ENCODE measurements at places on chromosomes 7 and 10.

DNA sequence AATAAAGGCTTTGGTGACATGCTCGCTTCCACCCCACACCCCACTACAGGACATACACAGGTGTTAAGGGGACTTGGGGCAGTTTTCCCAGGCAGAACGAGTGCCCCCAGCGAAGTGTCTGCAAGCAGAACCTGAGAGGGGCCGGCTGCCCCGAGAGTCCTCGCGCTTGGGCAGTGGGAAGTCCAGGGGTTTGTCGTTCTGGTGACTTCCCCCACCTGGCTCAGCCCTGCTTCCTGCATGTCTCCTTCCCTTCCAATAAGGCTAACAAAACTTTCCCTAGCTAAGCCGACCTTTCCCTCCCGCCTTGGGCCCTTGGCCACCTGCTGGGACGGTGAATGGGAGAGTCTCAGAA is 916 bp downstream of the VWA2 start:
- peak; percentile 8 for DNase-seq

- no peak for DNase-seq
These were observed 98.0 kb downstream of the ZMIZ1 start for GRCh38 chr10:79166741-79167140.

GRCh38 chr7:13551503-13551902 is 438.0 kb downstream of the ETV1 start:
- peak; percentile 58 for DNase-seq

DNA sequence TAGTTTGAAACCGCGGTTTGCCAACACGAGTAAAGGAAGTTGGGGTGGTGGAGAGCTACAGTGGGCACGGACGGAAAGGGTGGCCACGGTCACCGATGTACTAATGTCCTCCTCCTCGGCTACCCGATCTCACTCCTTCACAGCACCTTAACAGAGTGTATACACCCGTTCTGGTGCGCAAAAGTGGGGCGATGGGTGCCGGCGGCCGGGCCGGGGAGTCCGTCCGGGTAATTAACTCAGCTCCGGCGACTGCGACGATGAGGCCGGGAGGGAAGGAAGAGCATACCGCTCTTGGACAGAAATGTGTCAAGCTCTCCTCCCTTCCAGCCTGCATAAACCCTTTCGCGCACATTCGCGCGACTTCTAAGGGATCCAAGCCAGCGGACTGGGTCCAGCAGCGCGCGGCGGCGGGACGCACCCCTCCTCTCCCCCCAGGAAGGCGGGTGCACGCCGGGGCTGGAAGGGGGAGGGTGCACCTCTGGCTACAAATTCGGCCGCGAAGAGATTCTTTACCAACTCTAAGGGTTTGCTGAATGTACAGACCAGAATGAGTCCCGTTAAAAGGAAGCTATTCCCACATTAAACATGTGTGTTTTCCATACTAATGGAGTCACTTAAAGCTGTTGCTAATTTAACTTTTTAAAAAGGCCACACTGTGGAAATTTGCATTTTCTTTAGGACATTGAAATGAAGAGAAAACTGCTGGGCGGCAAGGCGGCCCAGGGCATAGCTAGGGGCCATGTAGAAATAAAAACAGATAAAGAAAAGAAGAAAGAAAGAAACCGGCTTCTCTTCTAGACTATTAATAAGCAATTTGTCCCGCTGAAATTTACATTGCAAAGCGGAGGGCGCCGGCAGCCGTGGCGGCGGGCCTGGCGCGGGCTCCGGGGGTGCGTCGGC is 6.6 kb upstream of the EBF3 start:
- no peak for DNase-seq
